Articular chondrocyte of knee joint (primary cell): ENCODE measurements at places on chromosomes 1 and 21. TPM values are rescaled to one million over a fixed set of nuclear protein-coding genes. Genes with fewer than 3 reads are reported as not detected.

AADACL3 gene
- total RNA-seq, result not detected in 2 replicates

LIN9 gene
- total RNA-seq, result 5.9 and 8.1 TPM in 2 replicates

SPRR2G gene
- not detected in 2 replicates for total RNA-seq

FALEC gene
- not detected in 2 replicates for total RNA-seq

OR10J1 gene
- total RNA-seq, result not detected in 2 replicates

SMCP gene
- total RNA-seq, result not detected in 2 replicates

LRRC71 gene
- total RNA-seq, result not detected in 2 replicates

UBL4B gene
- 0.13 and 0.32 TPM in 2 replicates for total RNA-seq

KIF14 gene
- 4.3 and 6.1 TPM in 2 replicates for total RNA-seq

IL22RA1 gene
- 0.11 and 0.26 TPM in 2 replicates for total RNA-seq

EXO1 gene
- total RNA-seq, result 4.1 and 6.5 TPM in 2 replicates

MFAP2 gene
- total RNA-seq, result 18.2 and 20.3 TPM in 2 replicates

DNASE2B gene
- not detected in 2 replicates for total RNA-seq
